Epithelial cell of proximal tubule (primary cell): ENCODE measurements at places on chromosomes 5 and 9. TPM values are rescaled to one million over a fixed set of nuclear protein-coding genes. Genes with fewer than 3 reads are reported as not detected.

IFNA5 gene
- not detected in 2 replicates for total RNA-seq

PCDHB15 gene
- 0.07 and 0.29 TPM in 2 replicates for total RNA-seq

SMIM33 gene
- not detected in 2 replicates for total RNA-seq

BAAT gene
- total RNA-seq = 0.07 TPM in 1 of 2 replicates, not detected in the other

ANKRD20A1 gene
- total RNA-seq = 0.17 and 0.36 TPM in 2 replicates
